ENCODE measurements at places on chromosomes 13 and 19. TPM values are rescaled to one million over a fixed set of nuclear protein-coding genes. Genes with fewer than 3 reads are reported as not detected.

Gene PRKCG
- 0.05 TPM for total RNA-seq

Gene FSD1
- 0.60 TPM for total RNA-seq

Gene URAD
- not detected for total RNA-seq

Gene ZNF850
- 0.34 TPM for total RNA-seq

Gene LYPD3
- 0.05 TPM for total RNA-seq

Gene C19orf33
- 1,318 TPM for total RNA-seq

Gene ICAM1
- 4.6 TPM for total RNA-seq

Gene RAP2A
- 28.8 TPM for total RNA-seq

Gene ZFP30
- not detected for total RNA-seq

Gene TNFRSF19
- total RNA-seq: 0.03 TPM

Gene PRR12
- 15.0 TPM for total RNA-seq

Gene IZUMO4
- total RNA-seq: 2.7 TPM

Gene C19orf81
- total RNA-seq: not detected

Gene PDX1
- 0.89 TPM for total RNA-seq

Gene FFAR2
- 0.08 TPM for total RNA-seq

Gene CDX2
- total RNA-seq: 4.1 TPM

Gene ATP8B3
- total RNA-seq: 2.0 TPM

Gene CYSLTR2
- total RNA-seq: not detected

Gene ZNF681
- under 0.01 TPM for total RNA-seq

Gene OLFM4
- not detected for total RNA-seq

All from HT-29 (cell line).